Activated CD4-positive, alpha-beta T cell treated with anti-CD3 and anti-CD28 coated beads for 4 hours (primary cell): ENCODE measurements at places on chromosomes 3 and 15.

DNA sequence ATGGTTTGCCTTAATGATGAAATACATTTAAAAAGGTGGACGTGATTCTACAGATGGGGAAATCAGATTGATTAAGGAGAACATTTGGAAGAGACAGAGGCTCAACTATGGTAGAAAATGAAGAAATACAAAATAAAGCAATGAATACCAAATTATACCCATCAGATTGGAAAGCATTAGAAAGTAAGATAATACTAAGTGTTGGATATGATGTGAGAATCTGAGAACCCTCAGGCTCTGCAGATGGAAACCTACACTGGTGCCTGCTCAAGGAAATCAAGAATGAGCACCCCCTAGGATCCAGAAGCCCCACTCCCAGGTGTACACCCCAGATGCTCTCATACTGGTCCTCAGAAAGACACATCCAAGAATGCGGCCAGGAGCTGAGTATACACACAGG, 4.6 kb downstream of the FAM174B start:
- DNase-seq, result no peak

- DNase-seq, result peak; percentile 51
These were observed 24.4 kb upstream of the OCA2 start for GRCh38 chr15:28123408-28124023.

DNA sequence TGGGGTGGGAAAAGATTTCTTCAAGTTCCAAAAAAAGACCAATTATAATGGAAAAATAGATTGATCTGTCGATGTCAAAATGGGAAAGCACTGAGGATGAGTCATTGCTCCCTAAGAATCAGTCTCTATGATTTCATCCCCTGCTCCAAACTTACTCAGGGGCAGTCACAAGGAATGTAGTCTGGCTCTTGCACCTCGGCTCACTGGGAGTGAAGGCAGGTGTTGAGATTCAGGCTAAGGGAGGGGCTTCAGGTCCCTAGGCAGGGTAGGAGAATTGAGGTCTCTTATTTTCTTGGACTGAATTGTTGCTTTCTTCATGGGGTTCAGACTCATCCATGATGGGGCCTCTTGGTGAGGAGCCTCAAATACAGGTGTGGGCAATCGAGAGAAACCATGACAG, 14.2 kb downstream of the ESYT3 start:
- no peak for DNase-seq

GRCh38 chr15:86611417-86612040, 531.9 kb downstream of the AGBL1 start:
- DNase-seq, result peak; percentile 7

DNA sequence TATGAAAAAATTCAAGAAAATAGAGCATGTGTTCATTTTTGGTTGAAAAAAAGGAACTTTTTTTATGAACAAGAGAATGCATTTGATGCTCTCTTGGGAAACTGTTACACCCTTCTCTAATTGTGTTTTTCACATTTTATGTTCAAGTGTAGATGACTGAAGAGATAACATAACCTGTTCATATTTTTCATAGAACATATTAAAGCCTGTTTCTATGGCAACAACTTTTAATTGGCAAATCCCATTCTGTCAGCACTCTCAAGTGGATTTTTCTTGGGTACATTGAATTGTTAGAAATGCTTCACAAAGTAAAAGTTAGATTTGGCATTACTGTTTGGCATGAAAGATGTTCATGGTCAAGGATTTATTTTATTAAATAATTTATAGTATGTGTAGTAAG, 117.5 kb downstream of the MBNL1 start:
- no peak for DNase-seq

DNA sequence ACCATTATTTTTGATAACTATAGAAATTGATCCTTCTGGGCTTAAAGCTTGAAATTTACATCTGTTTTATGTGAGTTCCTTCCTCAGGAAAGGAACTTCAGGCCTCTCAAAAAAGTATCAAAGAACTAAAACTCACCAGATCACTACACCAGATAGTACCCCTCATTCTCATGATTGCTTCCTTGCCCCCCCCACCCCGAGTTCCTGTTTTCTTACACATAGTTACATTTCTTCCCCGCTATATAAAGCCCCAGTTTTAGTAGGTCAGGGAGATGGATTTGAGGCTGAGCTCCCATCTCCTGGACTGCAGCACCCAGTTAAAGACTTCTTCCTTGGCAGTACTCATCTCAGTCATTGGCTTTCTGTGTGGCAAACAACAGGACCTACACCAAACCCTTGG, 80.3 kb upstream of the HRH1 start:
- no peak for DNase-seq

- no peak for DNase-seq
These were observed 225.6 kb downstream of the MINAR1 start for GRCh38 chr15:79657722-79658121.

DNA sequence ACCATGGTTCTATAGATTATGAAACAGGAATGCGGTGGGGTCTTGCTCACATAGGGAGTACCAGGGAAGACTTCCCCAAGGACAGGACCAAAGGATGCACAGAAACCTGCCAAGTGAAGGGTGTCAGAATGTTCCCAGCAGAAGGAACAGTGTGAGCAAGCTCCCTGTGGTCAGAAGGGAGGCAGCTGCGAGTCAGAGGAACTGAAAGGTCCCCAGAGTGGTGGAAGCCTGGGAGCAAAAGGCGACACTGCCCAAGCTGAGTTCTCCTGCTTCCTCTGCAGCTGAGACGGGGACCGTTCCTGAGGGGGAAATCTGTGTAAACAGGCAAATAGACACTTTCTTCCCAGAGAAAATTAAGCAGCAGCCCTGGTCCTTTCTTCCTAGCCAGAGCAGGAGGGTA, 14.2 kb upstream of the SLC6A6 start:
- DNase-seq, result no peak

- DNase-seq, result no peak
These were observed 50.1 kb upstream of the CMC1 start for GRCh38 chr3:28191363-28191762.

- DNase-seq, result no peak
These were observed 145.9 kb downstream of the IGF1R start for GRCh38 chr15:98794211-98794610.

GRCh38 chr3:33035596-33035995, 61.4 kb downstream of the GLB1 start:
- no peak for DNase-seq

DNA sequence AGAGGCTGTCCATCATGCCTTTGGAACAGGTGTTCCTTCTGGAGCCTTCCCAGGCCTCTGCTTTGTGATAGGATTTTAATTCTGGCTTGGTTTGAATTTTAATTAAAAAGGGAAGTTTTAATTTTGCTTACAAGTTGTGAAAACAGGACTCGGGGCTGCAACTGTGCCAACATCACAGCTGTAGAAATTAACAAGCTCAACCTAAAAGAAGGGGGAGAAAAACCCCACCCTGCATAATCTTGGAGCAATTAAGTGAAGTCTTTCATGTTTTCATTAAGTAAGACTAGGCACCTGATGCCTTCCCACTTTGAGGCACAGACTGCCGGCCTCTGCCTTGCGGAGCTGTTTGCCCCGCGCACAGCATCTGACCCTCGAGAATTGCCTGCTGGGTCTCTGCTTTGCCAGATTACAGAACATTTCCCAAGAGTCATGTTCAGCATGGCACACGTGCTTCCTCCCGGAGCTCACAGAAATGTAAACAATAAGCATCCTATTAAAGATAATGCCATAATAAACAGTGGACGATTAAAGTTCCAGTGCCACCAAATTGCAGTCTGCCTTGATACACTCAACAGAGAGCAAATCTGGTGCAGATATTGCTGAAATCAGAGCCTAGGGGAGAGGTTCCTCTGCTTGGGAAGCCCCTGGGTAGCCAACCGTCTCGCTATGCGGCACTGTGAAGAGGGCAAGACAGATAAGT, 364.2 kb downstream of the LRTM1 start:
- no peak for DNase-seq

- DNase-seq, result no peak
These were observed 387.0 kb upstream of the CBLB start for GRCh38 chr3:106255870-106256248.

DNA sequence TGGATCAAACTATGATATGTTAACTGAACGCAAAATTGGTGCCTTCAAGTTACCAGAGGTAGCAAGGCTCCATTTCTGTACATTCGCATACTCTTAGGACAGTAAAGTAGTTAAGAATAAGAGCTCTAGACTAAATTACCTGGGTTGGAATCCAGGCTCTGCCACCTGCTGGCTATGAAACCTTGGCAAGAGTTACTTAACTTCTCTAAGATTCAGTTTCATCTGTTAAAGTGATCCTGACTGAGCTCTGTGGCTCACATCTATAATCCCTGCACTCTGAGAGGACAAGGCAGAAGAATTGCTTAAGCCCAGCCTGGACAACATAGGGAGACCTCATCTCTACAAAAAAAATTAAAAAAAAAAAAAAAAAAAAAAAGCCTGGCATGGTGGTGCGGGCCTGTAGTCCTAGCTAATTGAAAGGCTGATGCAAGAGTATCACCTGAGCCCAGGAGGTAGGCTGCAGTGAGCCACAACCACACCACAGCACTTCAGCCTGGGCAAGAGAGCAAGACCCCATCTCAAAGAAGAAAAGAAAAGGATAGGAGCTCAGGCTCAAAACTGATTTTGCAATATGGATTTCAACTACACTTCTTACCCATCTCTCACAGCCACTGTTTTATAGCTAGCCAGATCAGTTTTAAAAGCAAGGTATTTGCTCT, 21.3 kb downstream of the GSK3B start:
- no peak for DNase-seq

- no peak for DNase-seq
These were observed 86.6 kb downstream of the GAP43 start for GRCh38 chr3:115709931-115710330.

GRCh38 chr3:196108075-196108743, 26.3 kb upstream of the TFRC start:
- DNase-seq, result no peak

GRCh38 chr15:61050844-61051568, 178.1 kb downstream of the RORA start:
- DNase-seq, result no peak

DNA sequence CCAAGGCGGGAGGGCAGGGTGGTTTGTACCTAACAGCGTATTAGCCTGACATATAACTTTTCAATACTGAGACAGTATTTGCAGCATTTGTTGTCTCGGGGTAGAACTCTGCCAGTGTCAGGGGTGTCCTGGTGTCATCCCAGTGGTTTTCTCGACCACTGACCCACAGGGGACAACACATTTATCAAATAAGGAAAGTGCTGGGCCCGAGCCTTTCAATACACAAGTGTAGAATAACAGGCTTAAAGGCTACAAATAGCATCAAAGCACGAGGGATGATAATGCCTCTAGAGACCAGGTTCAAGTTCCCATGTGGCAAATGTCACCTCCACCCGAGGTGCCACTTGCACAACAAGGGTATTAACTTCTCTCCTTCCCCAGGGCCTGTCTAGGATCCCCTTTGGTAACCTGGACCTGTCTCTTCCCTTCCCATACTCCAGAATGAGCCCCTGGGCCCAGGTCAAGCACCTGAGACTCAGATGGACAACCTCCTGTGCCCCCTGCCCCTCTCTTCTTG, 9.5 kb upstream of the SLC6A6 start:
- no peak for DNase-seq

DNA sequence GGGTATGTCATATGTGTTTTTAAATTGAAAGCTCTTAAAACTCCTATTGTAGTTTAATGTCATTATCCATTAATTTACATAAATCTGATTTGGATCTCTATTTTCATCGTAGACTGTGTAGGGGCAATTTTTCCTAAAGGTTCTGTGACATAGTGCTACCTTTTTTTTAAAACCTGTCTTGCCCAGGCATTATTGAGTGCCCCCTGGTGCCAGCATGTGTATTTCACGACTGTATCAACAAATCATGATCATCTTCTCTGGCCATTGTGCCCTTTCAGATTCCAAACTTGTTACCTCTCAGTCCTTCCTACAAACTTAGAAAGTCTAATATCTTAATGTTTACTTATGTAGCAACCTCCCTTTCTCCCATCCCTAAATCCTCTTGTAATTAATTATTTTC, 97.2 kb upstream of the FLNB start:
- DNase-seq, result peak; percentile 9

- DNase-seq, result no peak
These were observed 4.2 kb downstream of the MAPKBP1 start for GRCh38 chr15:41778521-41778920.
